NCI-H187 treated with DMSO at 0.1 percent for 48 hours (cell line): ENCODE measurements at places on chromosomes 11 and 22.
A peak's percentile ranks its signal among the peaks of the same experiment; 100 is the strongest.

DNA sequence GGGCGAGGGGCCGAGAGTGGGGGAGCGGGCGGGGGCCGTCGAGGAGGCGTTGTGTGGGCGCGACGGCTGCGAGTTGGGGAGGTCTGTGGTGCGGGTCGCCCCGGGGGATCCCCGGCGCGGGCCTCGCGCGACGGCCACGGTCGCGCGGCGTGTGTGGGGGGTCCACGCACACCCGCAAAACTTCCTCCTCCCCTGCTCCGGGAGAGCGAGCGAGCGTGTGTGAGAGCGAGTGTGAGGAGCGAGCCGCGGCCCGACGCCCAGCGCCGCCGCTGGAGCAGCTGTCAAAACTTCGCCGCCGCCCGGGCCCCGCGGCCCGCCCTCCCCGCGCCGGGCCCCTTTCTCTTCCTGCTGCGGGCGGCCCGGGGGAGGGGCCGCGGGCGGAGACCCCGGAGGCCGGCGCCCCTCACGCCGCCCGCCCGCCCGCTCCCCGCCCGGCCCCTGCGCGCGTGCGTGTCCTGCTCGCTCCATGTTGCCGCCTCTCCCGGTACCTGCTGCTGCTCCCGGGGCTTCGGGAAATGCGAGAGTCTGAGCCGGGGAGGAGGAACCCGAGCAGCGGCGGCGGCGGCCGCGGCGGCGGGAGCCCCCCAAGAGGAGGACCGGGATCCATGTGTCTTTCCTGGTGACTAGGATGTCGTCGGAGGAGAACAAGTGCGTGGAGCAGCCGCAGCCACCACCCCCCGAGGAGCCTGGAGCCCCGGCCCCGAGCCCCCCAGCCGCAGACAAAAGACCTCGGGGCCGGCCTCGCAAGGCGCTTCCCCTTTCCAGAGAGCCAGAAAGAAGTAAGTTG lies 9.0 kb upstream of the CCT8L2 start:
- DNase-seq, result no peak

- no peak for DNase-seq
Observed at GRCh38 chr11:19237813-19238212, 2.9 kb downstream of the E2F8 start.

GRCh38 chr11:101010899-101011298 lies 118.7 kb downstream of the PGR start:
- no peak for DNase-seq

- DNase-seq, result peak; percentile 20
Observed at GRCh38 chr11:62707277-62707861, at the start of the genes BSCL2 and GNG3. TSS of gene BSCL2 (minus strand) at chr11:62707424. CDS start at chr11:62707195, 229 bp downstream. TSS of gene GNG3 (plus strand) at chr11:62707676. CDS start at chr11:62708296, 620 bp downstream.

GRCh38 chr11:47004595-47005033 lies 68.1 kb downstream of the CSTPP1 start:
- no peak for DNase-seq

- no peak for DNase-seq
Observed at GRCh38 chr11:133153031-133153430, 379.3 kb downstream of the OPCML start.

DNA sequence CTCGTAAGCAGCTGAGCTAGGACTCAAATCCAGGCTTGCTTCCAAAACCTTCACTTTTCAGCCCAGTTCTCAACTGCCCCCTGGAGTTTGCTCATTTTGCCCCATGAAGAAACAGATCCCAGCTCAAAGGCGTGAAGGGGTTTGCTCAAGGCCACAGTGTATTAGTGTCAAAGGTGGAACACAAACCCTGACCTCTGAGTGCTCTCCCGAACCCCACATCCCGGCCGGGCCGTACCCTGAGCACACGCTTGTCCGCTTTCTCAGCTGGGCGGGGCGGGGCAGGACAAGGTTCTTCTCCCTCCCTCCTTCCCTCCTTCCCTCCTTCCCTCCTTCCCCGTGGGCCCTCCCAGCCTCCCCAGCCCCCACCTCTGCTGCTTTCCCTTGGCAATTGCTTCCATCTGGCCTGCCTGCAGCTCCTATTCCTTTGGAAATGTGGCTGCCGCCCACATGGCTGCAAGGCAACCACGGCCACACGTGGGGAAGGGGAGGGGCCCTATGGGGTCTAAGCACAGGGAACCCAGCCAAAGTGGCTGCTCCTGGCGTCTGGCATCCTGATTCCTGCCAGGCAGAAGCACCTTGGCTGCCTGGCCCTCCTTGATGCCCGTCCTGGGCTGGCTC lies 4.1 kb downstream of the ST3GAL4 start:
- DNase-seq, result no peak

DNA sequence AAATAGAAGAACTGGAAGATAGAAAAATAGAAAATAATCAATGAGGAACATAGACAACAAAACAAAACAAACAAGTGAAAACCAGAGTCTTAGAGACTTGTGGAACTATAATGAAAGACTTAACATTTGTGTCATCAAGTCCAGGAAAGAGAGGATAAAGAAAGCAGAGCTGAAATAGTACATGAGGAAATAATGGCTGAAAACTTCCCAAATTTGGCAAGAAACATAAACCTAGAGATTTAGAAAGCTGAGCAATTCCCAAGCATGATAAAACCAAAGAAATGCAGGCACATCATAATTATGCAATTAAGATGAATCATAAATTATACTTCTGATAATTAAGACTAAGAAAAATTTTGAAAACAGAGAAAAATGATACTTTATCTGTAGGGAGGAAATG lies 614.5 kb downstream of the ETS1 start:
- DNase-seq, result no peak

DNA sequence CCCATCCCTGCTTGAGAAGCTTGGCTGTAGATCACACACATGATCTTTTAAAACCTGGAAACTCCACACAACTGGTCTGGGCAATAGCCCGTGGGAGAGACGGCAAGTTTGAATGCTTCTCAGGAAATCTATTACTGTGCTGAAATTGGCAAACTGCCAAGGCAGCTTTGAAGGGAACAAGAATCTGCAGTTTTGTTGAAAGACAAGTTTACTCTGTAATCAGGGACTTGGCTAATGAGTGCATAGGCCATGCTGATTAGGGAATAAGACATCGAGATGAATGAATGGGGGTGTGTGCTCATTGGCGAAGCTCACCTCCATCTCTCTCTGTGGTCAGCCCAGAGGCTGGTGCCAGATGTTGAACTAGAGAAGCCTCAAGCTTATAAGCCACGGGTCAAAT lies 218.8 kb downstream of the HIPK3 start:
- no peak for DNase-seq

DNA sequence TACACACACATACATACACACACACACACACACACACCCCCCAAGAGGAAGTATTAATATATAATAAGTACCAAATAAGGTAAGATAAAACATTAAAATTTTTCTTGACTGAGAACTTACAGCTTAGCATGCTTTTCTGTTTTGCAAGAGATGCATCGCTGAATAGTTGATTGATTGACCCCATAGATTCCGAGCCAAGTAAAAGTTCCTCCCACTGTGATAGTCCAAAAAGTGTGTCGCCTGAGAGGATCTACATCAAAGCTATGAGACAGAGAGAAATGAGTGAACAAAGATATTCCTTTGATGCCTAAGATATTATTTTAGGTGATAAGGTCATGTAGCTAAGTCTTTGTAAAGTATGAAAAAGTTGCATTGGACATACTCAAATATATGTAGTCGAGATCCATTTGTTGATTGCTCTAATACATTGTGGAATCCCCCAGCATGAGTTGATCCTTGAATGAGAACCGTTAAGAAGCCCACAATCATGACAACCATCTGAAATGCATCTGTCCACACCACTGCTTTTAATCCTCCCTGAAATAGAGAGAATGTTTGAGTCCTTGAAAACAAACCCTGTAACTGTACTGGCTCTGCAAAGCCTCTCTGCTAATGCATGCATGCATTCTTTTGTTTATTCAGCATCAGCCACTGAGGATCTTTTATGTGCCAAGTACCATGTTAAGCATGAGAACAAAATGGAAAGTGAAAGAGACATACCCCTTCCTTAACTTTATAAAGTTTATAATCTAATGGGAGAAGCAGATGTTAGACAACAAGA lies 18.3 kb downstream of the SLC5A12 start:
- DNase-seq, result no peak

GRCh38 chr11:85945788-85946187 lies 90.6 kb downstream of the CCDC83 start:
- DNase-seq, result no peak

- DNase-seq, result no peak
Observed at GRCh38 chr22:37138849-37139561, 10.7 kb downstream of the IL2RB start.

- no peak for DNase-seq
Observed at GRCh38 chr22:18063306-18063705, 14.5 kb upstream of the PEX26 start.

DNA sequence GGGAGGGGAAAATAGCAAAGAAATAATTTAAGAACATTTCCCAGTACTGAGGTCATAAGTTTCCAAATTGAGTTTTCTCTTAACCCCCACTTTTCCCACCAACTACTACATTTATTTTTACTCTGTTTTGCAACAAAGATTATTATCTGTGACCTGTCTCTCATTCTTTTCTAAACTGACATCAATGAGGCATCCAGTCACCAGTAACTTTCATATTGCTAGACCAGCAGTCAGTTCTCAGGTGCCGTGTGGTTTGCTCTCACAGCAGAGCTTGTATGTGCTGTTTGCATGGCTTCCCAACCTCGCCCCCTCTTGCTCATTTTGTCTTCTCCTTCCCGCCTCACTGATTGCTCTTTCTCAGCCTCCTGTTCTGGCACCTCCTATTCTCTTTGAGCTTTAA lies 1091.3 kb downstream of the TBC1D22A start:
- DNase-seq, result no peak

GRCh38 chr11:104695065-104695463 lies 203.2 kb downstream of the CASP12 start:
- DNase-seq, result no peak

DNA sequence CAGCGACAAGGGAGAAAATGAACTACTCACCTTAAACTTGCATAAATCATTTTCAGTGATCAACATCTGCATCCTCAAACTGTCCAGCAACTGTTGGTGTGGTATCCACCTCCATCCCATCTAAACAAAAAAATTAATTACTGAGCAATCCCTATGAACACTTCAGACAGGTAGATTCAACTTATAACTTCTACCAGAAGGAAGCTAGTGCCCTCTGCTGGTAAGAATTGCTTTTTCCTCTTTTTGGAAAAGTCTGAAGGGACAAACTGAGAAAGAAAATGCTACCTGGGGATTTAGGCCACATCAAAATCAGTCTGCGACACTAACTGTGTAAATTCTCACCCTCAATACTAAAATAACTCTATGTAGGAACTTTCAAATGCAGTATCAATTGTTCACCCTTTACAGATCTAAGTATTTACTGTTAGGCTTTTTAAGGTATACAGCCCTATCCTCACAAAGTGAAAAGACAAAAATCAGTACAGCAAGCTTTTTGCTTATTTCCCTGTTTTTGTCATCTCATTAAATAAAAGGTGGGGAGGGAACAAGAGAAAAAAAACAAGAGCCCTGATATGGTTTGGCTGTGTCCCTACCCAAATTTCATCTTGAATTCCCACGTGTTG lies 17.9 kb downstream of the CLNS1A start:
- no peak for DNase-seq

- DNase-seq, result no peak
Observed at GRCh38 chr11:115885535-115886421, 381.6 kb upstream of the CADM1 start.

DNA sequence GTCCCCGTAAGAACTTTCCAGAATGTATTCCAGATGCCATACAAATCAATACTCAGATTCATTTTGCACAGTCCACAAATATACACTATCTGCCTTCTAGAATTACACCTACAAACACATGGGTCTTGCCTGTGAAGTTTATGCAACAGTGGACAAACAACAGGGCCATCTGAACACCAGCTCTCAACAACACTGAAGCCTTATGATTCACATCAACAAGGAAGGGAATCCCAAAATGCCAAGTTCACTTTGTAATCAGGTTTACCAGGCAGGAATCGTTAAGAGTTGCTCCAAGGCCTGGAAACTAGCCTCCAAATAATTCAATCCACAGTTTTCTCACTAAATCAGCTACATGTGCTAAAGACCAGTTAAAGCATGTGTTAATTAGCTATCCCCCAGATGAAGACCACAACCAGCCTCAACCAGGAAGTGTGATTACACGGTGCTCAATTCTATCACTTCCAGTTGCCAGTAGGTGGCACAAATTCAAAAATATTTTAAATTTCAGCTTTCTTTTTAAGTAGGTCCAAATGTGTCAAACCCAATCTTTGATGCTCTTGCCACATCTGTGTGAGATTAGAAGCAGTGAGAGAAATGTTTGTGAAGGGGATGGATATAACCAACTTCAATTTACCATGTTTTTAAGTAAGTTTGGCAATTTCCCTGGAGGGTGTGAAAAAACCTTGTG lies 139.1 kb upstream of the BDNF start:
- DNase-seq, result no peak

GRCh38 chr11:119744577-119744976 lies 15.6 kb upstream of the NECTIN1 start:
- no peak for DNase-seq

GRCh38 chr11:125210066-125210465 lies 45.5 kb downstream of the PKNOX2 start:
- DNase-seq, result no peak

GRCh38 chr11:47915783-47916182 lies 64.6 kb upstream of the PTPRJ start:
- no peak for DNase-seq

- no peak for DNase-seq
Observed at GRCh38 chr11:2982214-2982613, 9.9 kb downstream of the NAP1L4 start.

GRCh38 chr11:108224911-108225786 lies 2.3 kb downstream of the ATM start:
- DNase-seq, result no peak

- DNase-seq, result no peak
Observed at GRCh38 chr11:94675239-94675638, 92.9 kb upstream of the AMOTL1 start.

- no peak for DNase-seq
Observed at GRCh38 chr22:31367426-31367825, 21.3 kb upstream of the PATZ1 start.

DNA sequence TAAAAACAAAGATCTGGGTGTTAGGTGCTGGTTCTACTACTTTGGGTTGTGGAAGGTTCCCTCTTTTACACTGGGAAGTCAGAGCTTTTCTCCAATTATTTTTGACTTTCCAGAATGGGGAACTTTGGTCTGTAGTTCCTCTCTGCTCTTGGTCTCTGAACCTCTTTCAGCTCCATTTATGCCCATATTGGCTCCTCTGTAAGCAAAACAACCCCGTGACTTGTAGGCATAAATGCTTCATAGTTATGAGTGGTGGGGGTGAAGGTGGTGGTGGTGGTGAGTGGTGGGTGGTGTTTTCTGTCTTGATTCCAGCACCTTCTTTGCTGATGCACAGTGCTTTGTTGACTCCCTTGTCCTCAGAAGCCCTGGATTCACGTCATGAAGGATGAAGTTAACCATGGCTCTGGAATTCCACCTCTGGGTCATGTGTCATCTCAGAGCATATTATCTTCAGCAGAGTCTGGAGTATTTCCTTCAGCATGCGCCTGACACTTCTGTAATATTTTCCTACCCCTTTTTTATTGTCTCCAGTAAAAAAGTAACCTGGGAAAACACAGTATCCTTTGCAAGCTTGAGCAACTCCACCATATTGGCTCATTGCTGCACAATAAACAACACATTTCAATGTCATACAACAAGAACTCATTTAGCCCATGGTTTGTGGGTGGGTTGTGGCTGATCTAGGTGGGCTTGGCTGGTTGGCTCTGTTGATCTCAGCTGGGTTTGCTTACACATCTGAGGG lies 24.1 kb upstream of the GRK3 start:
- DNase-seq, result no peak
